ENCODE measurements at places on chromosomes 3 and 15.
A peak's percentile ranks its signal among the peaks of the same experiment; 100 is the strongest.

DNA sequence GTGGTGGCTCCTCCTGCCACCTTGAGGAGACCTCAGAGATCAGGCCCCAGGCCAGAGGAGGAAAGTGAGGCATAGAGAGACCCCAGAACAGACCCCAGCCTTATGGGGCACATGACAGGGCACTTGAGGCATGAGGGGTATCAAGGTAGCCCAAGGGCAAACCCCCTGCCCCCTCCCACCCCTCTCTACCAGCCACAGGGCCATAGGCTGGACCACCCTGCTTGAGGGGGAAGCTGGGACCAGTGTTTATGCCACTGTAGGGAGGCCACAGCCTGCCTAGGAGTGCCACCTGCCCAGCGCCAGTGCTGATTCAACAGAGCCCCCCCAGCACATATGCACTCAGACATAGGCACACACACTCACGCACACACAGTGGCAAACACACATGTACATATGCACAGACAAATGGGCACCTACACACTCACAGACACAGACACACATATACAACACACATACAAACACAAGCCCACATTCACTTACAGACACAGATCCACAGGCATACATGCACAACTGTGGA, 10.3 kb downstream of the MYL3 start:
- DNase-seq: no peak

DNA sequence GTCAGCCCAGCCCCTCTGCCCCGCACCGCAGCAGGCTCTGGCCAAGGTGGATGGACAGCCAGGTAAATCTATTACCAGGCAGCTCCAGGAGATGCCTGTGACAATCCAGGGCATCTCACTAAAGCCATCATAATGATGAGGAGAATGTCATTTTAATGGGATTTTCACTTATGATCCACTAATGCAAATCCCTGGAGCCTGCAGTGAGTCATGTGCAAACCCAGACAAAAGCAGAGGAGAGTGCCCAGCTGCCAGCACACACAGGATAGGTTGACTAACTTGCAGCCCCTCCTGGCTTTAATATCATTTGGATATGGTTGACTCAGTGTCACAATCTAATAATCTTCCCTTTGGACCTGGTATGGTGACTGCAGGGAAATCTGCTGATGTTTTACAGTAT, 206.9 kb upstream of the TRIM42 start:
- DNase-seq: no peak

DNA sequence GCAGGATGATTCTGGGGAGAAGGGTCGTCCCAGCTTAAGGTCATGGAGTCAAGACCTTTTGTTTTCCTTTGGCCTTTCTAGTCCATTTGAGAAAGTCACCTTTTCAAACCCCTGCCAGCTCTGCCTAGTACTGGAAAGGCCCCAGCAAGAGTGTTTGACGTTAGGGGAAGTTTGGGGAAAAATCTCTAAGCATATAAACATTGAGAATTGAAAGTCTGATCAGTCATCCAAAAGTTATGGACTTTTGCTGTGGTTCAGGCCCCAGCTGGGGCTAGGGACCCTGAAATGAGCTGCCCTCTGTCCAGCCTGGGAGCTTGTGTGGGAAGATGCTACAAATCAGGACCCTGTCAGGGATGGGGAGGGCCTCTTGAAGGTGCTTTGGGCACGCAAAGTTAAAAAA, 21.6 kb downstream of the SLC6A6 start:
- no peak for DNase-seq

- no peak for DNase-seq
Measured at GRCh38 chr3:190499122-190499521, 14.8 kb upstream of the IL1RAP start.

GRCh38 chr3:30631243-30631904, 25.0 kb downstream of the TGFBR2 start:
- DNase-seq: no peak

DNA sequence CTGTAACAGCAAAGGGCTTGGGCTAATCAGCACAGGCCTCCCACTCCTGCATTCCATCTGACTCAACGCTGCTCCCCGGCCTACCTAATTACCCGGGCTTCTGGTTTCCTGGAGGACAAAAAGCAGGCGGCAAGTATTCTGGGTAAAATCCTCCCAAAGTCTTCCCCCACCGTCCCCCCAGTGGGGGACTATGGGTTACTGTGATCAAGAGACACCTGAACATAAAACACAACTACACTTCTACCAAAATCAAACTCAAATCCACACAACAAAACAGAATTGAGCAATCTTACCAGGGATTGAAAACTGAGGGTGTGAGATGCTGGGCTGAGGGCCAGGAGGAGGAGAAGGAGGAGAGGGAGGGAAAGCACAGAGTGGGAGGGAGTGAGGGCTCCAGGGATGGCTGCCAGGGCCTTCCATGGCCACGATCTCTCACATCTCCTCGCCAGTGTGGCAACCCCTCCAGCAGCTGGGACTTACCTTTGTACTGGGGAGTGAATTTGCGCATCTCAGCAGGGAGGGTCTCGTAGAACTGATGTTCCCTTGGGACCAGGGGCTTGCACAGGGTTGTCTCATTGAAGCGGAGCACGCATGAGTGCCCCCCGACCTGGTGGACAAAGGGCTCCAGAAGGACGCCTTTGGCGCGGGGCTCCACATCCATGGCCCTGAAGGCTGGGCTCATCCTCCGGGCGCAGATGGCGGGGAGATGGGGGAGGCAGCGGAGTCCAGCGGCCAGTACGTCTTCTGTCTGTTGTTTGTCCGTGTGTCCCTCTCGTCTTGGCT, 9.1 kb upstream of the NCKIPSD start:
- DNase-seq: no peak

- DNase-seq: peak; percentile 28
Measured at GRCh38 chr3:127566833-127567232, 23.7 kb downstream of the TPRA1 start.

DNA sequence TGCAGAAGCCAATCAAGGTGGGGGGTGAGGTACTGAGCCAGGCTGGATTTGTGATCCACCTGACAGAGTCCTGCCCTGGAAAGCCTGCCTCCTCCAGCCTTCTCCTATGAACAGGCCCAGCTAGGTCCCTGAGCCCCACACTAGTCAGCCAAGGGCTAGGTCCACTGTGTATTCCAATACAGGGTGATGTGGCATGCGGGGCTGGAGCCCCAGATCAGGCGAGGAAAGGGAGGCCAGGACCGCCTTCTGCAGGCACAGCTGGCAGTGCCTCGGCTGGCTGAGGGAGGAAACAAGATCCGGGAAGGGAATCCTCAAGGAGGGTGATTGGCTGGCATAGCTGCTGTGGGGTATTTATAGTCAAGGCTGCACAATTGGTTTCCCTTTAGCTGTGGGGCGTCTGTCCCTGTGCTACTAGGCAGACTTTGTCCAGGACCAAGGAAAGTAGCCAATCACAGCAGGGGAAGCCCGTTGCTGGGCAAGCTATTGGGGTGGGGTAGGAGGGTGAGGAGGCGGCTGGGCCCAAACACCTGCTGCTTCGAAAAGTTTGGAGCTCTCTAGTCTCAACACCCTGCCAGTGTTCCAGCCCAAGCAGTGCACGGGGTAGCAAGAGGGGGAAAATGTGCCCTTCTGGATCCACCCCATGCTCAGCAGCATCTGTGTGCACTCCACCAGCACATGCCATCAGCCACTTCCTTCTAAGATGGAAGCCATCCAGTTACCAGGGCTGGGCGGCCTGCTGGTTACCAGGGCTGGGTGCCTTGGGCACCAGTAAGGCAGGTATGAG, 5.9 kb downstream of the KY start:
- no peak for DNase-seq

GRCh38 chr3:54279005-54279583, 156.7 kb downstream of the CACNA2D3 start:
- DNase-seq: no peak

DNA sequence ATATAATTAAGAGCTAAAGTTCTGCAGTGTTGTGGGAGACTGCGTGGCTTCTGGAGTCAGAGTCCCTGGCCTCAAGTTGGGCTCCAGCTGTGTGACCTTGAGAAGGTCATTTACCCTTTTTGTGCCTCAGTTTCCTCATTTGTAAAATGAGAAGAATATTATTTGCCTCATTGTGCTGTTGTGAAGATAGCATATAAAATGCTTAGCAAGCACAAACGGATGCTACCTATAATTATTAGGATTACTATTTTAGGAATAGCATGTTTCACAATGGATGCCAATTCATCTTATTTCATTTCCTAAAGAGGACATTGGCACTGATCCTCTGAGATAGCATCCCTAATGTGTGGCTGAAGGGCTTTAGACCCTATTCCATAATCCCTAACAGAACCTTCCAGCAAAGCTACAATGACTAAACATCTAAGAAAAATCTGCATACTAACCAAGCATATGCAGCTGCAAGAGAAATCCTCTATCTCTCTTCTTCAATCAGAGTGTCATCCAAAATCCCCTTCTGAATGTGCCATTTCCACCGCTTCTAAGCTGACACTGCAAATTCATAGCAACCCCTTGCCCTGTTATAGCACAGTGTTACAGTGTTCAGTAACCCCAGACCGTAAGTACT, 148.3 kb downstream of the RBMS3 start:
- no peak for DNase-seq

DNA sequence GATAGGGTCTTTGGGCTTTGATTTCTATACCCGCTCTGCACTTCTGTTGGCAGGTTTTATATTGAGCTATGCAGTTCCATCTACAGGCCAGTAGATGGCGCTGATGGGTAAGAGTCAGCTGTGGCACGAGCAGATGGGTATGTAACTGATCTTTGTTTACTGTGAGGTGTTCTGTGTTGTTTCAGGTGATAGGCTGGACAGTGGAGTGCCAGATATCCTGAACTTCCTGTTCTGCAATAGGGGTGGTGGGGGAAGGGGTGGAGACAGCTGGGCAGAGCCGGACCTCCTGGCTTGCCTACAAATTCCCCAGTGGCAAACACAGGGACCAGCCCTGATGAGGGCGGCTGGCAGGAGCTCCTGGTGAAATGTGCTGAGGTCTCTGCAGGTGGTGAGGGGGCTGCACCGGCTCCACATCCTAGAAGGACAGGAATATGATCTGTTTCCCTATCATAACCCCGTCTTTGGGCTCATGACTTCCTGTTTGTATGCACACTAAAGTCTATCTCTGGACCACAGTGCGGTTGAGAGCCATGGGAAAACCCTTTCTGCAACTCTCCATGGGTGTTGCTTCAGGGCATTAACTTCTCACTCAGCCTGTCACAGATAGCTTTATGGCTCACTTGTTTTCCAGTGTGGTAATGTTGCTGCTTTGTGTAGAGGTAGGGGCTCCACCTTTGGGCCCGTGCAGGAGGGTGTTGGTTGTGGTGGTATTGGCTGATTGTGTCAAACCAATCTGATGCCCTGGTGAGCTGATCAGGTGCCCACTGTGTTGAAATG, 13.4 kb upstream of the FAM98B start:
- DNase-seq: peak; percentile 81

DNA sequence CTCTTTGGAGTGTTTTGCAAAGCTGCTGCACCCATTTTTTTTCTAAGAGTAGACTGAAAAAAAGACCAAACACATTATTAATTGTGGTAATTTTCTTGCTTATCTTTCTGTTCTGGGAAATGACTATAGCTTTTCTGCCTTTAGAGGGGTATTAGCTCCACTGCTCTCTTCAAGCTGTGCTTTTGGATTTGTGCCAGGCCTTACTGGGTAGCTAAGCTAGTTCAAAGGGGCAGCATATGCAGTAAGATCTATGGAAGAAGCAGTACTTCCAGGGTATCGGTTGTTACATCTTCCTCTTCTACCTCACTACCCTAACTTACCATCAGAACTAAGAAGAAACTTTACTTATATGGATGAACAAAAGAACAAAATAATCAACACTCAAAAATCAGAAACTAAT, 28.7 kb upstream of the ARIH1 start:
- no peak for DNase-seq

DNA sequence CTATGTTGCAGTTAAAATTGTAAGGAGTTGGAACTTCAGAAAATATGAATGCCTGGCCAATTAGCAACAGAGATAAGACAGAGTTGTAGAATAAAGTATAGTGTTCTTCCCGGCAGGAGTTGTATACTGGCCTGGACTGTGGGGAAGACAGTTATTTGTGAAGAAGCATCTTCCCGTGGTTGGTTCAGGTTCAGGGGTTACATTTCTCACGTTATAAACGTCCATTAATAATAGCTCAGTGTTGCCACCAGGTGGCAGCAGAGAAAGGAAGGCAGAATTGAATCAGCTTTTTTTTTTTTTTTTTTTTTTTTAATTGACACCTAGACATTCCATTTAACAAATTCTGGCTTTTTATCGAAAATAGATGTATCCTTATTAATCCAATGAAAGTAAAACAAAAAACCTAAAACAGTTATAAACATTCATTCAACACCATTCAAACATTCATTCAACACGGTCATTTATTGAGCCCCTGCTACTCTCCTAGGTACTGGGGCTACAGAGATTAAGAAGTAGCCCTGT, 66.4 kb upstream of the NR2E3 start:
- DNase-seq: peak; percentile 30

DNA sequence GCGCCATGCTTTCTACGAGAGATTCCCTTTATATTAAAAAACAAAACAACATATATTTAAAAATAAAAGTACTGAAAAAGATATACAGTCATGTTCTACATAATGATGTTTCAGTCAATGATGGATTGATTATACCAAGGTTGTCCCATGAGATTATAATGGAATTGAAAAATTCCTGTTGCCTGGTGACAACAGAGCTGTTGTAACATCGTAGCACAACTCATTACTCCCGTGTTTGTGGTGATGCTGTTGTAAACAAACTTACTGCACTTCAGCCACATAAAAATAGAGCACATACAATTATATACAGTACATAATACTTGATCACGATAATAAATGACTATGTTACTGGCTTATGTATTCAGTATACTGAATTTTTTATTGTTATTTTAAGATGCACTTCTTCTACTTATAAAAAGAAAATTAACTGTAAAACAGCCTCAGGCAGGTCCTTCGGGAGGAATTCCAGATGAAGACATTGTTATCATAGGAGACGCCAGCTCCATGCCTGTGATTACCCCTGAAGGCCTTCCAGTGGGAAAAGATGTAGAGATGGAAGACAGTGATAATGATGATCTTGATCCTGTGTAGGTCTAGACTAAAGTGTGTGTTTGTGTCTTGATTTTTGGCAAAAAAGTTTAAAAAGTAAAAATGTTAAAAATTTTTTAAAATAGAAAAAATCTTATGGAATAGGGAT, 11.7 kb downstream of the CCR1 start:
- DNase-seq: no peak

GRCh38 chr15:88649753-88650551, 11.1 kb downstream of the ISG20 start:
- DNase-seq: no peak

- peak; percentile 7 for DNase-seq
Measured at GRCh38 chr3:76871655-76872054, 168.2 kb upstream of the ROBO2 start.

DNA sequence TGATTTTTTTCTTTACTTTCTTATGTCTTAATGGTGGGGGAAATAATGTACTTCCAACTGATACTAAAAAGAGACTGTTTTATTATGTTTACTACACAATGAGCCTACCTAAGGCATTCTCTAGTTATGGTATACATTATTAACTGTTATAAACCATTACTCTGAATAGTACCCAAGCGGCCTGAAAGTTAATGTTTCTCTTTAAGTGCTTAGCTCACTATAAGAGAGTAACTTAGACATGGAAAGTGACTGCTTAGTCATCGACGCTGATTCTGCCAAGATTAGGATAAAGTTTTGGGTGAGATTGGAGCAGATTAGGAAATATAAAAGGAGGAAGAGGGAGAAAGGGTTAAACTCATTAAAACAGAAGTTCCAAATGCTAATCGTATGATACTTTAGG, 365.0 kb downstream of the NLGN1 start:
- no peak for DNase-seq

- no peak for DNase-seq
Measured at GRCh38 chr15:56184516-56184915, 59.2 kb downstream of the RFX7 start.

Measured in NCI-H2081 (cell line).